ENCODE measurements at places on chromosomes 11 and 22.

DNA sequence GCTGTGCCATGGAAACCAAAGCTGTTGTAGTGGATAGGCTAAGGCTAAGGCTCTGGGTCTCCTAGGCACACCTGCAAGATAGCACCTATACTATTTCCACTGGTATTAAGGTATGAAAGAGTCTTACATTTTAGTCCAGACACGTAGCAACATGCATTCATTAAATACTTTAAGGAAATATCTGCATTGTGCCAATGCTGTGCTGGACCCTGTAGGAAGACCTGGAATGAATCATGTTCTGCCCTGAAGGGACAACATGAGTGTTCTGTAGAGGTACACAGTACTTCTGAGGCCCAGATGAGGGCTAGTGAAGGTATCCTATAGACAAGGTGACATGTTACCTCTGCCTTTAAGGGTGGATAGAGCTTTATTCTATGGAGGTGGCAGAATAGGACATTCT lies 35.2 kb upstream of the RRM1 start:
- no peak for DNase-seq

DNA sequence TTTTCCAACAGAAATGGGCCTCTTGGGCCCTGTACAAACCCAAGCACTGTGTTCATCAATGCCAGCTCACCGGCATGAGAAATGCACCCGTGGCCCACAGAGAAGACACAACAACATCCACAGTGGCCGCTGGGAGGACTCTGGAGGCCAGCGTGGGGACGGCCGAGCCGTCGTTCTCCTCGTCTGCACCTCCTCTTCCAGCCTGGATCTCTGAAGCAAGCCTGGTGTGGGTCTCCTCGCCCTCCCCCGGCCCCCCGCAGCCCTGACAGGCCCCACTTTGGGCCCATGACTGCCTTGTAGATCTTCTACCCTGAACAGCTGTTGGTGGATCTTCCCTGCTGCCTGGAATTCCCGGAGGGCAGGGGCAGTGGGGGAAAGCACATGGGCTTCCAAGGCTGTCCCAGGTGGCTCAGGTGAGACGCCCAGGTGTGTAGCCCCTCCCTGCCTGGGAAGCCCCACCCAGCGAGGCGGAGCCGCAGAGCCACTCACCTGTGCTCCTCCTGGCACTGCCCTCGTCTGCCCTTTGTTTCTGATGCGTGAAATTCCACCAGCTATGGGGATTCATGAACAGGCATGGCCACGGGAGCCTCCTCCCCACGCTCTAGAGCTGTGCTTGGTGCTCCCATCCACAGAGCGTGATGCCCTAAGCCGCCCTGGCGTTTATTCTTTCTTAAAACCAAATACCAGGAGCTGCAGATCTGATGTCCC lies 225.9 kb downstream of the BRD1 start:
- no peak for DNase-seq

- DNase-seq = peak; percentile 37
These were observed 741 bp upstream of the TALDO1 start for GRCh38 chr11:746289-747157.

- DNase-seq = no peak
These were observed 5.7 kb downstream of the DIXDC1 start for GRCh38 chr11:111942829-111943228.

DNA sequence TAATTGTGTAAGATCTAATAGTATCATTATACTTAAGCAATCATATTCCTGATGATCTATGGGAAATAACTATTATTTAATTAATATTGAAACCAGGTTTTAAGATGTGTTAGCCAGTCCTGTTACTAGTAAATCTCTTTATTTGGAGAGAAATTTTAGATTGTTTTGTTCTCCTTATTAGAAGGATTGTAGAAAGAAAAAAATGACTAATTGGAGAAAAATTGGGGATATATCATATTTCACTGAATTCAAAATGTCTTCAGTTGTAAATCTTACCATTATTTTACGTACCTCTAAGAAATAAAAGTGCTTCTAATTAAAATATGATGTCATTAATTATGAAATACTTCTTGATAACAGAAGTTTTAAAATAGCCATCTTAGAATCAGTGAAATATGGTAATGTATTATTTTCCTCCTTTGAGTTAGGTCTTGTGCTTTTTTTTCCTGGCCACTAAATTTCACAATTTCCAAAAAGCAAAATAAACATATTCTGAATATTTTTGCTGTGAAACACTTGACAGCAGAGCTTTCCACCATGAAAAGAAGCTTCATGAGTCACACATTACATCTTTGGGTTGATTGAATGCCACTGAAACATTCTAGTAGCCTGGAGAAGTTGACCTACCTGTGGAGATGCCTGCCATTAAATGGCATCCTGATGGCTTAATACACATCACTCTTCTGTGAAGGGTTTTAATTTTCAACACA lies 6.4 kb downstream of the BIRC3 start:
- DNase-seq = no peak

- DNase-seq = no peak
These were observed 139.8 kb upstream of the SNX19 start for GRCh38 chr11:131056036-131056435.

GRCh38 chr11:103920449-103920848 lies 116.0 kb upstream of the DDI1 start:
- DNase-seq = no peak

- DNase-seq = peak; percentile 81
These were observed 1.9 kb upstream of the PEX26 start for GRCh38 chr22:18075720-18076497.

DNA sequence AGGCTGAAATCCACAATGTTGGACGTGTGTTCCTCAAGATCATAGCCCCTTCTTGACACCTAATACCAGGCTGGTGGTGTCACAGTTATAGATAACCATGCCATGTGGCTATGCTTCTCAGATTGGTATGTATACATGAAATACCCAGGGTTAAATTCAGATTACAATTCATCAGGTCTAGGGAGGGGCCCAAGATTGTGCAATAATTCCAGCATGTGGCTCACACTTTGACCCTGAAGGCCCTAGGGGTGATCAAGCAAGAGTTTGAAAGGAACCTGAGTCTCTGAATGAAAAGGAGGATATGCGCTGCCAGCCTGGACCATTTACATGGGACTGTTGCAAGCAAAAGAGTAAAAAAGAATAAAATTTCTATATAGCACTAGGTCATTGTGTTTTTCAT lies 7.4 kb downstream of the OR4C6 start:
- no peak for DNase-seq

- no peak for DNase-seq
These were observed 2.1 kb upstream of the CDKN1C start for GRCh38 chr11:2887515-2888195.

DNA sequence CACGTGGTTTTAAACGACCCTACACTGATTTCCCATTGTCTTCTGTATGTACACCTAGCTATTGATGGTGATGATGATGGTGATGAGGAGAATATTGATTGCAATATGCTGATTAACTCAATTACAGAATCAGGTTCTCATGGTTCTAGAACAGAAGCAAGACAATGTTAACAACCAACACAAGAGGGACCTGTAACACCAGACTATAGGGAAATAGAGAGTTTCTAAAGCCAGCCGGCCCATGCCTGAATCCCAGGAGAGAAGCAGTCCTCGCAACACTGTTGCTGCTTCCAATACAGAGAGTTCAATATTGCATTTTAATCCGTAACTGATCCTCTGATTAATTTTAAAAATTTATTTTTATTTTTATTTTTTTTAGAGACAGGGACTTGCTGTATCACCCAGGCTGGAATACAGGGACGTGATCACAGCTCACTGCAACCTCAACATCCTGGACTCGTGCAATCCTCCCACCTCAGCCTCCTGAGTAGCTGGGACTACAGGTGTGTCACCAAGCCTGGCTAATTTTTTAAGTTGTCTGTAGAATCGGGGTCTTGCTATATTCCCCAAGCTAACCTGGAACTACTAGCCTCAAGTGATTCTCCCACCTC lies 22.2 kb upstream of the UBASH3B start:
- no peak for DNase-seq

GRCh38 chr11:75615751-75616150 lies 53.1 kb downstream of the MAP6 start:
- DNase-seq = no peak

DNA sequence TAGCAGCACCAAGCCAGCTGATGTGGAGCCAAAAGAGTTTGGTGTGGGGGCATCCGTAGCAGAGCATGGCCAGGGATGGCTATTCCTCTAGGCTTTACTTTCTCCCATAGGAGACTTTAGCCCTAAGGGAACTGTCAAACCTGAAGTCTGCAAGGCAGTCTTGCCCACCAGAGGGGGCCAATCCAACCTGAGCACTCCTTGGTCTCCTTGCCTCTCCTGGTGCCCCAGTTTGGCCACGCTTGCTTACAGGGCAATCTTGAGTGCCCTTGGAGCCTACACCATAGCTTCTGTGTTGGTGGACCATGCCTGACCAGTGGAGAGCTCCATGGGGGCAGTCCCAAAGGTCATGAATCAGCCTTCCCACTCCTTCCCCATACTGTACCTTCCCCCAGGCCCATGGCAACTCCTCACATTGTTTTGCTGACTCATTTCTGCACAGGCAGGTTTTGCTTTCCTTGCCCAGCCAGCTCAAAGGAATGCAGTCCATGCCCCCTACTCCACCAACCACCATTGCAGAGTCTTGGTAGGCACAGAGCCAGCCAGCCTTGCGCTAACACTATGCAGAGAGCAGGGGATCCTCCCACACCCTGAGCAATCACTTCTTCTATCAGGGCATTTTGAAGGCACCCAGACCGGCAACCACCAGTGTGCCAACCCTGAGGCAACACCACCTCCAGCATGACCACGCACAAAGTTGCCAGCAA lies 1421.2 kb upstream of the RAG2 start:
- no peak for DNase-seq

DNA sequence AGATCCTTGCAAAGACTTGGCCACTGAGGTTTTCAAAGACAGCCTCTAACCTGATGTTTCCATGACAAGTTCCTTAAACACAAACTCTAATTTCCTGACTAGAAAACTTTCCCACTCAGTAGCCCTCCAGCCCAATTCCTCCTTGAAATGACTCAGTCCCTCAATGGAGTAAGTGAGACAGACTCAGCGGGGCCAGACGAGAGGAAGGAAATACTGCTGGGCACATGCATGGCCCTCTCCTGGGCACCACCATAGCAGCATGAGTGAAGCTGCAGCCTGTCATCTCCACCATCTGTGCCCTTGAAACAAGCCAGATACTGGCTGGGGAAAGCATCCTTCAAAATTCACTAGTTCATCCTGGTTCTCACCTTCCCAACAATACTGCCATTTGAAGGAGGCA lies 76.2 kb upstream of the GDPD4 start:
- DNase-seq = no peak

- DNase-seq = no peak
These were observed 25.7 kb downstream of the CEP57 start for GRCh38 chr11:95816037-95816436.

DNA sequence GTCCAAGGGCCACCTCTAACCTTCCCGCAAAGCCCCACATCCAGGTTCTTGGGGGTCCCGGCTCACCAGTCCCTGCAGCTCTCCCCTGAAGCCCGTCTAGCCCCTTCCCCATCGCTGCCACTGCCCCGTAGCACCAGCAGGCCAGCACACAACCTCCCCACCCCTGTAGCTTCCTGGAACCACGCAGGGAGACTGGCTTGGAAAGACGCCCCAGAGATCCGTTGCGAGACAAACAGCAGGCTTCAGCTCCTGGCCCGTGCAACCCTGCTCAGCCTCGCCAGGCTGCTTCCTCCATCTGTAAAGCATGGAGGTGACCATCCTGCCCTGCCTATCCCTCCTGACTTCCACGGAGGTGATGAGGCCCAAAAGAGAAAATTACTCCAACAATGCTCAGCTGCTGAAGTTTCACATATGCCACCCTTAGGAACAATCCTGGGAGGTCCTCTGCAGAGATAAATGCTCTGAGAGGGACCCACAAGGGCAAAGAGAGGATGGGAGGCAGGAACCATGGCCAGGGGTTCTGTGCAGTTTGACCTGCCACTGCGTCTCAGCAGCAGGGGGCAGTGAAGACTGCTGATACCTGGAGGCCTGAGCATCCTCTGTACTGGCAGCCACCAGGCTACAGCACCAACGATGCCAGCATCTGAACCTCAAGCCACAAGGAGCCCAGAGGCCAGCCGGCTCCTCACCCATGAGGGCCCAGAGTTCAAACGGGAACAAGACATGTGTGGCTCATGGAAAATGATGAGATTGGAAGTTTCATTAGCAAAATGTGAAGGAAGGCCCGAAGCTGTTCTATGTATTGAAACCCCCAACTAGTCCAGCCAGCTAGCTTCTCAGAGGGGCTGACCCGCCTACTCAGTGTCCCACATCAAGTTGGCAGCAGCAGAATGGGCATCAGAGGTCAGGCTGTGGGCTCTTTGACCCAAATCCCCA lies 16.1 kb downstream of the DGCR2 start:
- no peak for DNase-seq

DNA sequence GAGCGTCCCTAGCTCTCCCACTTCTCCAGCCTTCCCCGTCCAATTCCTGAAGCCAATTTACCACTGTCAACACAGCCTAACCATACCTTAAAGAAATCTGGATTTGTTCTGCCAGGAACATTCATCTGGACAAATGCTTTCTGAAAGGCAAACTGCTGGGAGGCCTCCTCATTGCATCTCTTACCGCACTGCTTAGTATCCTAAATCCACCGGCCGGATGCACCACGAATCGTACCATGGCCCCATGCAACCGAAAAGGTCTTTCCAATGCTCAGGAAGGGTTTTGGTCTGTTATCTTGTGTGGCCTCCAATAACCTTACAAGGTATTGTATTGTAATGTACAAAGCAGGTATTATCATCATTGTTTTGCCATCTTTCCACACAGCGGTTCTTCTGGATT lies 57.6 kb downstream of the MYH9 start:
- DNase-seq = no peak

DNA sequence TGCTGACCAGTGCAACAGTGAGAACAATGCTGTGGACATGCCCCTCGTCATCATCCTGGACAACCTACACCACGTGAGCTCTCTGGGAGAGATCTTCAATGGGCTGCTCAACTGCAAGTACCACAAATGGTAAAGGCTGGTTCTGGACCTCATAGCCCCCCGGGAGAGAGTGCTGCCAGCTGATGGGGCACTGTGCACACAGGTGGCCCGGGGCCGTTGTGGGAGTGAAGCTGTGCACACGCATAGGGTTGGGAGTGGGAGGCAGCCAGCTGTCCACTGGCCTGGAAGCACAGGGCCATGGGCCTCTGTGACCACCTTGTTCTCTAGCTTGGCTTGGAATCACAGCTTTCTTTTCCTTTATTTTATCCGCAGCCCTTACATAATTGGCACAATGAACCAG lies 57.0 kb downstream of the DBX1 start:
- DNase-seq = no peak

DNA sequence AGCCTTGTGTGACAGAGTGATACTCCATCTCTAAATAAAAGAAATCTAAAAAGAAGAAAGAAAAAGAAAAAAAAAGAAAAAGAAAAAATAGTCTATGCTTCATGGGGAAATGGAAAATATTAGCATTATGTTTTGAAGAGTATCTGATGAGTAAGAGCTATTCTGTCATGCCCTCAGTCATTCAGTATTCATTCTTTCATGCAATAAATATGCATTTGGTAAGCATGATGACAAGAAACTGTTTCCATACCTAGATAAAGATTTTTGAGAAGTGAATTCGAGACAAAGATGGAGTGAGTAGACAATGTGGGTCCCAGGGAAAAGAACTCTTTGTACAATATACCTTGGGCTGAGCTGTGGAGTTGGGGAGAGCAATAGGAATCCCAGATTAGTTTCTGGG lies 6.2 kb upstream of the IFTAP start:
- no peak for DNase-seq

- DNase-seq = no peak
These were observed 18.7 kb downstream of the DRICH1 start for GRCh38 chr22:23613193-23613972.

Measured in COR-L47 (cell line).